ENCODE measurements at places on chromosomes 1 and 21. TPM values are rescaled to one million over a fixed set of nuclear protein-coding genes. Genes with fewer than 3 reads are reported as not detected.

TM2D1 gene
- 39.9 TPM for total RNA-seq

- H3K4me3 ChIP-seq: no peak overlapping the region
- DNase-seq: no peak
- no peaks in the 10 kb centered on the region for H3K4me1 ChIP-seq
- no peaks in the 10 kb centered on the region for H3K36me3 ChIP-seq
- no peaks in the 10 kb centered on the region for H3K27me3 ChIP-seq
These were observed 315.3 kb upstream of the DUSP10 start for GRCh38 chr1:222057162-222057561.

CBR3 gene
- 29.0 TPM for total RNA-seq

DNA sequence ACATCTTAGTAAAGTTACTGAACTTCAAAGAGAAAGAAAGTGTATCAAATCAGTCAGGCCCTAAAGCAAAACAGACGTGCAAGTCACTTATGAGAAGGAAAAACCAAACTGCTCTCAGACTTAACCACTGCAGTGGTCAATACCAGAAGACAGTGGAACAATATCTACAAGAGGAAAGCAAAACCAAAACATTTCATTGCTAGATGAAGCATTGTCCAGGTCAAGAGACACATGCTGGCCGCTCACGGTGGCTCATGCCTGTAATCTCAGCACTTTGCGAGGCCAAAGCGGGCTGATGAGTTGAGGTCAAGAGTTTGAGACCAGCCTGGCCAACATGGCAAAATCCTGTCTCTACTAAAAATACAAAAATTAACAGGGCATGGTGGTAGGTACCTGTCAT, 82.0 kb upstream of the MROH9 start:
- H3K4me1 ChIP-seq: no peaks in the 10 kb centered on the region
- DNase-seq: no peak
- H3K27ac ChIP-seq: no peak overlapping the region
- no peak overlapping the region for H3K4me3 ChIP-seq
- H3K27me3 ChIP-seq: peaks cover 4% of the 10 kb centered on the region

DNA sequence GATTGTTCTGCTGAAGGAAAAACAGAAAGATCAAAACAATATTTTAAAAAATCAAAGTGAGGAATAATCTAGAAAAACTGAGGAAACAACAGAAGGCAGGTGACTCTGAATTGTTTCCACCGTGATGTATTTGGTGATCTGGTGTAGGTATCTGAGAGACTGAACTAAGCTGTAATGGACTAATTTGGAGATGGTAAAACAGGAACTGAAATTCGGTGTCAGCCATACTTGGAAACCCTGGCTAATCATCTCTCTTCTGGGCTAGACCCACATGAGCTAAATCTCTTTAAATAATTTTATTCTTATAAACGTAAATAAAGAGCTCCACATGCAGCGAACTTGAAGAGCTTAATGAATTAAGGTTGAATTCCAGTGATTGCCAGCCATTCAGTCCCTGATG, 1226.1 kb downstream of the NCAM2 start:
- H3K4me3 ChIP-seq: no peak overlapping the region
- DNase-seq: no peak
- no peaks in the 10 kb centered on the region for H3K36me3 ChIP-seq
- H3K27me3 ChIP-seq: no peaks in the 10 kb centered on the region
- H3K27ac ChIP-seq: no peak overlapping the region

DNA sequence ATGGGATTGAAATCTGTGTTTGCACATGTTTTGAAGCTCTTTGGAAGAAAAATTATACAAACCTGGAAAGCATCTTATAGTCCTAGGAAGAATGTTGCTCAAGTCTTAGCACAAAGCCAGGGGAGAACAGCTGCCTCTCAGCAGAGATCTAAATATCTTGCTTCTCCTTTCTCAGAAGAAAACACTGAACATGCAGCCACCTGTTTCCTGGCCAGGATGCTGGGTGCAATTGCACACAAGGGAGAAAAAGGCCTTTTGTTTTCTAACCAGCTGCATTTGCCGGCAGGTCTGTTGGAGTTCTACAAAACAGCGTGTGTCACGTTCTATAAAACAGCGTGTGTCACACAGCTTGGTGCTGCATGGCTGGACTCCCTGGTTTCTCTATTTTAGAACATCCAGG, 259.6 kb upstream of the PLD5 start:
- H3K27ac ChIP-seq: no peak overlapping the region
- no peaks in the 10 kb centered on the region for H3K4me1 ChIP-seq
- H3K4me3 ChIP-seq: no peak overlapping the region
- no peaks in the 10 kb centered on the region for H3K36me3 ChIP-seq
- DNase-seq: no peak

DNA sequence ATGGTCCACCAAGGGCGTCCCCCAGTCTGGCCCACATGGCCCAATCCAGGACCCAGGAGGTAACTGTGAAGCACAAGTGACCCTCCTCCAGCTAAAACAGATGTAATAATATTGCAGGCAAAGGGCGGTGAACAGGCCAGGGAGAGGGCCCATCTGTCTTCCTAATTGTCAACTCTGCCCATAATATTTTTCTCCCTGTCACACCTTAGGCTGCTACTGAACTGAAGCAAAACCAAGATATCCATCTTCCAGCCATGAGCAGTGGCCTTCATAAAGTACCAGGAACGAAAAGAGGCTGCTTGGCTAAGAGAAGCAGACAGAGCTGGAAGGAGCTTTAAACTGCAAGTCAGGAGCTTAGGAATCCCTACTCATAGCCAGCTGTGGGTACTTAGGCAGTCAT, 3.1 kb downstream of the KANK4 start:
- no peak overlapping the region for H3K27ac ChIP-seq
- no peaks in the 10 kb centered on the region for H3K4me1 ChIP-seq
- no peak for DNase-seq
- H3K36me3 ChIP-seq: no peaks in the 10 kb centered on the region
- no peak overlapping the region for H3K4me3 ChIP-seq

TSPAN1 gene
- total RNA-seq: not detected

- peaks cover 29% of the 10 kb centered on the region for H3K36me3 ChIP-seq
- DNase-seq: no peak
- no peak overlapping the region for H3K27ac ChIP-seq
- H3K27me3 ChIP-seq: no peaks in the 10 kb centered on the region
These were observed 123.1 kb downstream of the HHIPL2 start for GRCh38 chr1:222424826-222425225.

FAM177B gene
- total RNA-seq: not detected

- no peak overlapping the region for H3K4me3 ChIP-seq
- no peak overlapping the region for H3K27ac ChIP-seq
- DNase-seq: no peak
- no peaks in the 10 kb centered on the region for H3K36me3 ChIP-seq
These were observed 98.4 kb upstream of the USP25 start for GRCh38 chr21:15631342-15631741.

All from activated CD4-positive, alpha-beta memory T cell treated with anti-CD3 and anti-CD28 coated beads, Interleukin-2, amount 10 ng/mL, durations not matched to agents 7 days and 5 days (primary cell).